Stimulated activated CD4-positive, alpha-beta T cell treated with anti-CD3 and anti-CD28 coated beads, Interleukin-15, amount 100 ng/mL, for 1 hour (primary cell): ENCODE measurements at places on chromosomes 7 and 10.

DNA sequence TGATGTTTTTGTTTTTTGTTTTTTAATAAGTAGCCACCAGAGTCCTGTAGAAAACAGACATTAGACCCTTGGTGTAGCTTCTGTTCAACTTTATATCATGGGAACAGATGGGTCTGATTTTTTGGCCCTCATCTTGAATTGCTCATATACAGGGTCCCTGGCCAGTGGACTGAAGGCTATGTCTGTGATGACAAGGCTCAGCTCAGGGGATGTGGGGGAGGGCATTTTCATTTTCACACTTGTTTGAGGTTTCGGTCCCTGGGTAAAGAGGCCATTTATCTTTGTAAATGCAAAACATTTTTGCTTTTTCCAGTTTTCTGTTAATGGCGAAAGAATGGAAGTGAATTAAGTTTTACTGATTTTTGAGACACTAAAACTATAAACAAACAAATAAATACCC is 257.6 kb upstream of the PHYHIPL start:
- no peak for DNase-seq

GRCh38 chr10:102241444-102242117 is at the start of gene PITX3:
TSS of gene PITX3 (minus strand) at chr10:102241512. CDS start at chr10:102232080, 9,432 bp downstream.
- peak; percentile 74 for DNase-seq

DNA sequence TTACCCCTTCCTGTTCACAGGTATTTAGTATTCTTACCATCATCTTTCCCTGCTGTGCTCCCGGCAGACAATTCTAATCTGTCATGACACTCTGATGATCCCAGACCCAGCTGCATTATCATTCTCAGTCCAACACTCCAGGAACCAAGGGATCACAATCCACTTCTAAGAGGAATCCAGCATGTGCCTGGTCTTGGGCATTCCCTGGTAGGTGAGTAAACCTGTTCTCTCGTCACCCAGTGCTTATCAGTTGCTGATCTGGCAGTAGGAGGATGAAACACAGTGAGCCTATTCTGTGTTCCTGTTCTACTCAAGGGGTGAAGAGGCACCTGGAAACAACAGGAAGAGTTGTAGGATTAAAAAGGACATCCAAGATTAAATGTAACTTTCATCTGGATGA is 1.3 kb upstream of the DMBT1 start:
- DNase-seq: no peak

- no peak for DNase-seq
Observed at GRCh38 chr7:132846086-132846485, 235.8 kb downstream of the CHCHD3 start.

GRCh38 chr7:47654672-47655298 is 72.9 kb upstream of the TNS3 start:
- no peak for DNase-seq

DNA sequence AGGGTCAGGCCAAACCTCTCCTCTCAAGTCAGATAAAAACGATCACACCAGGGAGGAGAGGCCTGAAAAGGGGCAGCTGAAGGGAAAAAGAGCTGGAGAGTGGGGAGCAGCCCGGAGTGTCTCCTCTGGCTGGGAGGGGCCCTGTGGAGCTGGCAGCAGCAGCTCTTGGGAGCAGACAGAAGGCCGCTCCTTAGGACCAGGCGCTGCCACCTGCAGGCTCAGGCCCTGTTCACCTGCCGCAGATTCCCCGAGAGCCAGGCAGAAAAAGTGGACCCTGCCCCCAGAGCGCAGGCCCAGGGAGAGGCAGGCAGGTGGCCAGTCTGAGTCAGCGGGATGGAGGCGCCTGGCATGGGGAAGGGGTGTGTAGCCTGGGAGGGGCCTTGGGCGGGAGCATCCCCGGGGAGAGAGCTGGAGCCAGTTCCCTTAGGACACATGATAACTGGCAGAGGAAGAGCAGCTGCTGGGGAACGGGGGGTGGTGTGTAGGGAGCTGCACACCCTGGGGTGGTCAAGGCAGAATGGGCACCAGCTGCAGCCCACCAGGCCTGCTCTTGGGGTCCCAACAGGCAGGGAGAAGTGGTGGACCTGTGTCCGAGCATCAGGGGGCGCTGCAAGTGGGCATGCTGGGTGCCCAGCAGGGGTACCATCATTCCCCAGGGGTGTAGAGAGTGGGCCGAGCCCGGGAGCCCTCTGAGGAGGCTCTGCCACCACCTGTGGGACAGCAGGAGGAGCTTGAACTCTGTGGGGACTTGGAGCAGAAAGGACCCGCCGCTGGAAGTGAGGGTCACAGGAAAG is 177.2 kb upstream of the RHEB start:
- no peak for DNase-seq
